Right atrium auricular region (tissue), 2 donors: ENCODE measurements at places on chromosomes 12 and 14. TPM values are rescaled to one million over a fixed set of nuclear protein-coding genes. Genes with fewer than 3 reads are reported as not detected.
A peak's percentile ranks its signal among the peaks of the same experiment; 100 is the strongest.

RTN1 gene
- 2.7 TPM for total RNA-seq

TAS2R7 gene
- not detected for total RNA-seq

RPS26 gene
- 134 TPM for total RNA-seq

CD163L1 gene
- total RNA-seq, result 0.37 TPM

KRT74 gene
- total RNA-seq, result not detected

SELPLG gene
- total RNA-seq, result 7.7 TPM

DNA sequence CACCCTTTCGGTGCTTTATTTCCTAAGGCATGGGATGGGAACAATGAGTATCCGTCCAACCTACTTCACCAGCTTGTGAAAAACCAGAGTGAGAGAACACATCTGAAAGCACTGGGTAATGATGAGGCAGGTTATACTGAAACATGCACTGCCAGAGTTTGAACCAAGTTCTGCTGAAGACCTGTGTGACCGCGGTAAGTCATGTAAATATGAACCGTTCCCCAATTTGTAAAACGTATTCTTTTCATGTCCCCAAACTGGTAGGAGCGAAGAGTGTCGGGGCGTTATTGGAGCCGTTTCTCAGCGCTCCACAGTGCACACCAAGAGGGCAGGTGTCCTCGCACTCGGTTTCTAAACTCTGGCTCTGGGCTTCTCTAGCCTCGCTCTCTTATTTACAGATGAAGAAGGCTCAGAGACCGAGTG lies 788 bp upstream of the NGDN start:
- no peak for DNase-seq

- peak; percentile 90 for DNase-seq
Measured at GRCh38 chr12:54411391-54412241, 7.5 kb downstream of the ITGA5 start.

GRCh38 chr14:39988939-39989338 lies 556.7 kb upstream of the FBXO33 start:
- DNase-seq, result no peak

GRCh38 chr14:29536886-29537511 lies 390.6 kb downstream of the PRKD1 start:
- DNase-seq, result no peak

DNA sequence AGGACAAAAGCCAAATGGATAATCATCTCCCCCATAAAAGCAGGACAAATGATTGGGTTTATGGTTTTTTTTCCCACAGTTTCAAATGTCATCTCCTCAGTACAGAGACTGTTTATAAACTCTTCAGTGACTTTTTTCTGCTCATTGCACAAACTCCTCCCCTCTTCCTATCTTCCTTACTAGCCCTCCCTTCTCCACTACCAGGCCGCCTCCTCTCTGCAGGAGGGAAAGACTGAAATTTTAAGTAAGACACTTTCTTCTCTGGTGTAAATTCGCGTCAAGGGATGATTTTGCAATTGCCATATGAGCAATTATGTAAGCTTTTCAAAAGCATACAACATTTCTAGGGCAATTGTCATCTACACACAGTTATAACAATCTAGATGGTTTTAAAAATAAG lies 37.0 kb downstream of the BTG1 start:
- no peak for DNase-seq

- DNase-seq, result no peak
Measured at GRCh38 chr14:102295270-102295669, 9.7 kb downstream of the MOK start.

DNA sequence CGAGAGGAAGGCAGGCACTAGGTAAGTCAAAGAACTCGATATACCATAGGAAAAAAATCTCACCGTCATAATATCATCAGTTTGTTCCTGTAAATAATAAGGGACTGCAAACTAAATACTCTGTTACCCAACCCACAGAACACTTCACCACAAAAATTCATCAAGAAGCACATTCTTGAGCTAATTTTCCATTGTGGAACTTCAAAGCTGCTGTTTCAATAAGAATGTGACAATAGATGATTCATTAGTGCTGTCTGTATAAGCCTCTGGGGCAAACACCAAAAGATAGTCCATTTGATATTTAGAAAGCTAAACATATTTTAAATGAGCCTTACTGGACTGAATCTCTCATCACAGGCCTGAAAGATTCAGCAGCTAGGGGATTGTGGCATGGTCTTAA lies 219.4 kb downstream of the KSR2 start:
- no peak for DNase-seq

DNA sequence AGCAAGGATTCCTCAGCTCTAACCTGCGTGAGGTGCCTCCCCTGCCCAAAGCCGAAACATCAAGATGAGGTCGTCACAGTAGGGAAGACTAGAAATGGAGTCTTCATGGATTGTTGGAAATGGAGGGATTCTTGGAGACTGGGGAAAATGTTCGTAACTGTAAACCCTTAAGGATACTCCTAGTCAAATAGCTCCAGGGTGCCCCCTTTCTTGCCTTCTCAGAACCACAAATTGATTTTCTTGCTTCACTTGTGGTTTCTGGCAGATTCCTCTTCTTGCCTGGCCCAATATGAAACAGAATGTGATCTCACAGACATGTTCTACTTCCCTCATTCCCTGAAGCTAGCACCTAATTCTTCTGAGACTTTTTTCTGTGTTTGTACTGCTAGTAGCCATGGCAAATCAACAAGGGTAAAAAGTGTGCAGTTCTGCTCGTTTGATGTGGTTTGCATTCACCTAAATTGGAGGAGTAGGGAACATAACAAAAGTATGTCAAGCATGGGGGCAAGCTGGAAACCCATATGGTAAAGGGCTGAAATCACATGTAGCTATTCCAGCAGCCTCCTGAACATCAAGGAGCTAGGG lies 332.0 kb downstream of the PAWR start:
- DNase-seq, result no peak

DNA sequence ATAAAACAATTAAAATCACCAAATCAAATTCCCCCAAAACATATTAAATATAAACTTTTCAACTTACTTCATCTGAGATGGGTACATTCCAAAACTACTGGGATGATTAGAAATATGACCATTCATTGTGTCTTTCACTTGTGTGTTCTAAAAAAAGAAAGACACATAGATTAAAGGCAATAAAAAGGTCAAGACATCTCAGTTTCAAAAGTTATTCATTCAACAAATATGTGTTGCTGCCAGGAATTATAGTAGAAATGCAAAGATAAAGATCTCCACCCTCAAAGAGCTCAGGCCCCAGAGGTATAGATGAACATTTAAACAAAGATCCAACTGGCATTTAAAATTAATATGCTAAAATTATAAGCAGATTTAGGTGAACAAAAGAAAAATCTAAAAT lies 106.4 kb downstream of the EPS8 start:
- no peak for DNase-seq

DNA sequence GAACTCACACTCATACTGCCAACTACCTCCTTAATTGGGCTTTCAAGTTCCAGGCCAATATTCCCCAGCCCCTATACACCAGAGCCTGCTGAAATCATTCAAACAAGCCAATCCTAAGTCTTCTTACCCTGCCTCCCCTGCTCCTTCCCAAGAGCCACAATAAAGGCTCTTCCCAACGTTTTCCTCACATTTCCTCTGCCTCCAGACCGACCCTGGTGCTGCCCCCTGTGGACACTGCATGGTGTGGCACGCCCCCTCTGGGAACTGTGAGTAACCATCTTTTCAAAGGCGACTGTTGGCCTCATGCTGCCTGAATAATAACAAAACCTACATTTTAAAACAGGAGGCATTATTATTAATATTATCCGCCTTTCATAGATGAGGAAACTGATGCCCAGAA lies 111.6 kb upstream of the NOS1 start:
- no peak for DNase-seq

DNA sequence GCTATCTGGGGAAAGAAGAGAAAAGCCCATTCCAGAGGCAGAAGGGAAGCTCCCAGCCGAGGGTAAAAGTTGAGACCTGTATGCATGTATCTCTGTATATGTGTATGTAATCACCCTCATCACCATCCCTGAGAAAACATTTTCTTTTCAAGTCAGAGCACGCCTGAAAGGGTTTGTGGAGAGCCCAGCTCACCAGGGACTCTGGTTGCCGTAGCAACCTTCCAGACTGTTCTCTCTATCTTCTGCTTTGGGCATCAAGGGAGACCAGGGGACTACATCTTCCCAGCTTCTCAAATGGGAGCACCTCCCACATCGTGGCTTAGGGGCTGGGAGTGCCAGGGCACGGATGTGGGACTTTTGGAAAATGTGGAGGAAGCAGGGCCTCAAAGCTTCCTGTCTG lies 93.5 kb downstream of the GALNT8 start:
- DNase-seq, result no peak
